ENCODE measurements at places on chromosomes 4 and X.

- DNase-seq = no peak
Measured at GRCh38 chr4:152273343-152273742, 262.5 kb downstream of the FBXW7 start.

GRCh38 chr4:121873604-121874003, 3.3 kb upstream of the BBS7 start:
- DNase-seq = no peak

GRCh38 chr4:184628103-184628502, 21.1 kb downstream of the CASP3 start:
- no peak for DNase-seq

DNA sequence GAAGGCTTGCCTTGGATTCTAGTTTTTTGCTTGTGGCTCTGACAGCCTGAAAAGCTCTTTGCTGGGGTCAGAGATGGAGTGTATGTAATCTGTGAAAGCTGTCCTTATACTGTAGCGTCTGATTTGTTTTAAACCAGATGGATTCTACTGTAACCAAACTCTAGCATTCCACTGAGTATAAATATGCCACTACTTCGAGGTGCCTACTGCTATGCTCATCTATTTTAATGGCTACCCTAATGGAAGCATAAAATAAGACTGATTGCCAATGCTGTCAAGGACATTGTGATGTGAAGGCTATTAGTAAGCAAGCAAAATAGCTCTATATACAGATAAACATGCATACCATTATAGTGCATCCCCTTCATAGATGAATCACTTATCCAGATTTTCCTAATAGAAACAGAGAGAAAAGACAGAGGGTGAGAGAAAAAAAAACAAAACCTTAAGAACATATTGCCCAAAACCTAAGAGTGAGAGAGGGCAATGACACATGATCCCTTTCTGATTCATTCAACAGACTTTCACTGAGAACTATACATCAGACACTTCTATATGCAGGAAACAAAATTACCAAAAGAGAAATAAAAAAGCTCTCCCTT, 1025.8 kb upstream of the LCORL start:
- no peak for DNase-seq

GRCh38 chrX:56314334-56314733, 82.2 kb downstream of the KLF8 start:
- no peak for DNase-seq

GRCh38 chr4:83329521-83330110, 5.0 kb downstream of the HPSE start:
- DNase-seq = no peak

DNA sequence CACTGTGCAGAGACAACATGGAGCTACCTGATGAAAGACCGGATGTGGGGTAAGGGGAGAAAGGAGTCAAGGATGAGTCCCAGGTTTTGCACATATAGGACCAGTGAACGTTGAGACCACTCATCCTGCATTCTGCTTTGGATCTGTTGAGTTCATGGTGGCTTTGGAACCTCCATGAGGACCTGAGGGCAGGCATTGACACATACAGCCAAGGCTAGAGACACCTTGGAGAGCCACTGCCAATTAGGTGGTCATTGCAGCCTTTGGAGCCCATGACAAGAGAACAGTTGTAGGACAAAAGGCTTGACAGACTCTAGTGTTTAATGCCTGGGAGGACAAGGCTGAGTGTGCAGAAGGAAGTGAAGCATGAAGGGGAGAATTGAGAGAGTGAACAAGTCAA, 87.9 kb downstream of the STK32B start:
- no peak for DNase-seq

DNA sequence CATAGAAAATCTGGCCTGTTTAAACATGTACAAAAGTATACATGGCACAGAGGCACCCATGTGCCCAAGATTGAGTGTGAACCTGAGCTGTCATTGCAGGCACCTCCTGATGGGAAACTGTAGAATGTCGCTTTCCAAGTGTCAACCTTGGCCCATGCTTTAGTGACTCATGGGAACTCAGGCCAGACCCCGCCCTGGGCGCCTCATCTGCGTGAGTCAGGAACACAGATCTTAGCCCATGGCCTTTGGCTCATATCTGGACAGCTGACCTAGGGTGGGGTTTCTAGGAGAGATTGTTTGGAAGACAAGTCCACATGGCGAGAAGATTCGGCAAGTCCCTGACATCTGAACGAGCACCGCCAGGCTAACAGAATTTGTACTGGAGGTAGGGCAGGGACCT, 50.0 kb downstream of the CYTL1 start:
- DNase-seq = no peak
